ENCODE measurements at places on chromosomes 13 and 19.
A peak's percentile ranks its signal among the peaks of the same experiment; 100 is the strongest.

DNA sequence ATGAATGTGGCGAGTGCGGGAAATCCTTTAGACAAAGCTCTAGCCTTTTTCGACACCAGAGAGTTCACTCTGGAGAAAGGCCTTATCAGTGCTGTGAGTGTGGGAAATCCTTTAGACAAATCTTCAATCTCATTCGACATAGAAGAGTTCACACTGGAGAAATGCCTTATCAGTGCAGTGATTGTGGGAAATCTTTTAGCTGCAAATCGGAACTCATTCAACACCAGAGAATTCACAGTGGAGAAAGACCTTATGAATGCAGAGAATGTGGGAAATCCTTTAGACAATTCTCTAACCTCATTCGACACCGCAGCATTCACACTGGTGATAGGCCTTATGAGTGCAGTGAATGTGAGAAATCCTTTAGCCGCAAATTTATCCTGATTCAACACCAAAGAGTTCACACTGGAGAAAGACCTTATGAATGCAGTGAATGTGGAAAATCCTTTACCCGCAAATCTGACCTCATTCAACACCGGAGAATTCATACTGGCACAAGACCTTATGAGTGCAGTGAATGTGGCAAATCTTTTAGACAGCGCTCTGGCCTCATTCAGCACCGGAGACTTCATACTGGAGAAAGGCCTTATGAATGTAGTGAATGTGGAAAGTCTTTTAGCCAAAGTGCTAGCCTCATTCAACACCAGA, 5.7 kb downstream of the ZNF551 start:
- DNase-seq = no peak

- DNase-seq = no peak
Observed at GRCh38 chr13:85729296-85729695, 69.9 kb downstream of the SLITRK6 start.

DNA sequence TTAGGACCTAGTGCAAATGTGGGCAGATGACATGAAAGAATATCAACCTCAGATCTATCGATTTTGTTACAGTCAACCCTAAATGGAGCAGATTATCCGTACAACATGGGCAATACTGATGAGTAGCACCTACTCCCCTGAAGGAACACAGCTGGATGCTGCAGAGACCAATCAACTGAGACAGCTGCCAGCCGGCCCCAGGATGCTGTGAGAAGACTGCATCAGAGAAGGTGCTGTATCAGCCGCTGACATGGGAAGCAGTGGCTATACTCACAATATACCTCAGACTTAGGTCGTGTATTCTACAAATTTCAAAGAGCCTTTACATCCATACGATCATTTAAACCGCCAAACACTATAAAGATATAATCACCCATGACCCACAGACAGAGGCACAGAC, 95.9 kb upstream of the FNDC3A start:
- no peak for DNase-seq

GRCh38 chr13:51547425-51548176, 36.7 kb upstream of the WDFY2 start:
- DNase-seq = no peak

DNA sequence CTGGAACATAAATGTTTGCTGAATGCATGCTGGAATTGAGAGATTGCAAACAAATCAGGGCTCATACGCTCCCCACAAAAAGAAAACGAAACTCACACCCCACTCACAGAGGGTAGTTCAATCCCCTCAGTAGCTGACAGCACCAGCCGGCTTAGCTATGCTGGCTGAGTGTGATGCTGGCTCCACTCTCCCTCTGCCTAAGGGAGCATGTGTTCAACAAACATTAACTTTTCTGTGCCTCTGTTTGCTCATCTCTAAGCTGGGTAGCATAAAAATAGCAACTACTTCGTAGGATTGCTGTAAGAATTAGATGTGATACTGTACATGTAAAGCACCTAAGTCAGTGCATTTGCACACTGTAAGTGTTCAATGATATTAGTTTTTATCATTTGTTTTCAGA, 282.6 kb downstream of the FOXO1 start:
- no peak for DNase-seq

GRCh38 chr19:46713781-46714443, 3.0 kb downstream of the PRKD2 start:
- peak; percentile 84 for DNase-seq

DNA sequence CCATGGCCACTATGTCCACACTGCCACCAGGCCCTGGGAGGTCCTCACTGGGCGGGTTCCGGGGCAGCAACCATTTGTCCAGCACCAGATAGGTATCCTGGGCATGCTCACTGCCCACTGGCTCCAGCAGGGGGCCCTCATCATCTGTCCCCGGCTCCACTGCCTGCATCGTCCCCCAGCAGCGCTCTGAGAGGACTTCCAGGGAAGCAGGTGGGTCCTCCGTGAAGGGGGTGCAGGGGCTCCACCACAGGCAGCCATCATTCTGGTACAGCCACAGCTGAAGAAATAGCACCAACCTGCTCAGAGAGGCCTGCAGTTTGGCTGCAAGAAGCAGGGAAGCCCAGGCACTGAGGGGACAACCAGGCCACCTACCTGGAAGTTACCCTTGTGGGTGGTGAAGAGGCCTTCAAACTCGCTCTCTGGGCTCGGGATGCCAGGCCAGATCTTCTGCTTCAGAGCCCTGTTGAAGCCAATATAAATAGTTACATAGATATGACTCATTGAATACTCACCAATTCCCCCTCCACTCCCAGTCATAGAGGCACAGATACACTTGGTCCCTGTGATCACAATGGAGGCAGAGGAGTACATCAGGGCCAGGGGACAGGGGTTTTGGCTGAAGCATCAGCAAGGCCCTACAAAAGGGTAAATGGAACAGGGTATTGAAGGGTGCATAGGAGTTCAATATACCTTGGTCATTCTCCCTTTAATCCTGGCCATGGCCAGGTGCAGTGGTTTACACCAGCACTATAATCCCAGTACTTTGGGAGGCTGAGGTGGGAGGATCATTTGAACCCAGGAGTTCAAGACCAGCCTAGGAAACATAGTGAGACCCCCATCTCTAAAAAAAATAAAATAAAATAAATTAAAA, 4.1 kb downstream of the SWSAP1 start:
- no peak for DNase-seq

GRCh38 chr19:10718205-10719196, 622 bp downstream of the DNM2 start:
- DNase-seq = peak; percentile 7

DNA sequence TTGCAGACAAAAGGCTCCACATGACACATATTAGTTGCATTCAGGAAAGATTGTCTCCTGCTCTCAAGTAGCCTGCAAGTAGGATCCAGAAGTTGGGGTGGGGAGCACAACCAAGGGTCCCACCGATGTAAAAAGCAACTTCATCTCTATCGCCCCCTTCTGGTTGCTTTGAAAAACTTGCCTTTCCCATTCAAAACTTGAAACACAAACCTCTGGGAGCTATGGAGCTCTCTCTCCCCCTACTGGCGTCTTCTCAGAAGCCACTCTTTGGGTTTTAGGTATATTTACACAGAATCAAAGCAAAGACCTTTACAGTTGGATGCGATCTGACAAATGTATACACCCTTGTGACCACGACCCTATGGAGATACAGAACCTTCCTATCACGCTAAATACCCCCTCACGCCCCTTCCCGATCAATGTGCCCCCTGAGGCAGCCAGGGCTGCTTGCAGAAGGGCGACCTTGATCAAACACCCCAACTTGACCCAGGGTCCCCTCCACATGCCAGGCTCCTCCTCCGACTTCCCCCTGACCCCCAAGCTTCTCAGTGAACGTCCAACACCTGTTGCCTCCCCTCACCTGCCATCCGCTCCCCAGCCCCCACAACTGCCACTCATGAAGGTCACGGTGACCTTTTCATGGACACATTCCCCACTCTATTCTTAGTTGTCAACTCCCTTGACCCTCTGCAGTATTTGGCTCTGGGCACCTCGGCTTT, 10.1 kb downstream of the NOSIP start:
- DNase-seq = peak; percentile 29

DNA sequence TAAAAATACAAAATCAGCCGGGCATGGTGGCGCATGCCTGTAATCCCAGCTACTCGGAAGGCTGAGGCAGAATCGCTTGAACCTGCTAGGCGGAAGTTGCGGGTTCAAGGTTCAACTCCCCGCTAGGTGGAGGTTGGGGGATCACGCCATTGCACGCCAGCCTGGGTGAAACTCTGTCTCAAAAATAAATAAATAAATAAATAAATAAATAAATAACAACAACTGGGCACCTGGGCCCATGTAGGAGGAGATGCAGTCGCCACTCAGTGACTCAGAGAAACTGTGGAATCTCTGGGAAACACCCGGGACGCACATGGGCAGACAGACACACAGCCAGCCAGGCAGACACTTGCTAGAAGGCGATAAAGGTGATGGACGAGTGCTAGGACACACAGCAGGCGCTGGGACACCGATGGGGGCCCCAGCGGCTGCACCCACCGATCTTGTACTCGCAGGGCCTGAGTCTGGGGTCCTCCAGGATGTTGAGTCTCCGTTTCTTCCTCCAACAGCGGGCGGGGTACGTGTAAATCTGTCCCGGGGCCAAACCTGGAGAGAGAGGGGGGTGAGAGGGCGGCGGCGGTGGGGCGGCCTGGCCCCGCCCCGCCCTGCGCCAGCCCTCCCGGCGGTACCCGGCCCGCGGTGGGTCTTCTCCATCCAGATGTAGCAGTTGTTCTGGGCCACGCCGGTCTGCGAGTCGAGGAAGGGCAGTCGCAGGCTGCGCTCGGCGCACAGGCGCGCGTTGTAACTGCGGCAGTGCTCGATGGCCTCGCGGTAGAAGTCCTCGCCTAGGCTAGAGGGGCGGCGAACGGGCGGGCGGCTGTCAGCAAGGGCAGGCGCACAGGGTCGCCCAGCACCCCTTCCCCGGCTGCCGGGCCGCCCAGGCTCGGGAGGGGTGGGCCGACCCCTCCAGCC, 1.8 kb downstream of the DPF1 start:
- no peak for DNase-seq

- no peak for DNase-seq
Observed at GRCh38 chr13:101935828-101936227, 466.0 kb downstream of the FGF14 start.

- DNase-seq = no peak
Observed at GRCh38 chr13:59476366-59476765, 687.4 kb downstream of the DIAPH3 start.

- no peak for DNase-seq
Observed at GRCh38 chr13:97786510-97786909, 167.0 kb upstream of the IPO5 start.

GRCh38 chr13:112444416-112445399, 68.6 kb downstream of the SPACA7 start:
- DNase-seq = no peak

GRCh38 chr13:108621462-108621861, 7.9 kb upstream of the MYO16 start:
- no peak for DNase-seq

- no peak for DNase-seq
Observed at GRCh38 chr13:113123226-113124201, 915 bp downstream of the F10 start.

DNA sequence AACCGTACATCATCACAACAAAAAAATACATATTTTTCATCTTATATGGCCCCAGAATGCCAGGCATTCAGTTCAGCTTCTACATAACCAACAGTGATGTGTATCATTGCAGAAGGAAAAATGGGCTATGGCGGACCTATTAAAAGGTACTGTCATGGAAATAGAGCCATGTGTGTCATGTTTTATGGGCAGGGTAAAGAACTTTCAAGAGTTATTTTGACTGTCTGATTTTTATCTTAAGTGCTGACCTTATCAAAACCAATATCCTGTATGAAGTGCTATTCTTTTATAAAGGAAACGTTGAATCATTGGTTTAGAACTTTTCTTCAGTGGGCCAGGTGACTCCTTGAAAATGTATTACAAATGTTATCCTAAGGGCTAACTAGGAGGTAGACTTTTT, 9.9 kb downstream of the ZNF507 start:
- no peak for DNase-seq

- no peak for DNase-seq
Observed at GRCh38 chr13:21445759-21446158, 13.3 kb downstream of the ZDHHC20 start.

- no peak for DNase-seq
Observed at GRCh38 chr13:106917024-106917571, 349.2 kb upstream of the ARGLU1 start.

DNA sequence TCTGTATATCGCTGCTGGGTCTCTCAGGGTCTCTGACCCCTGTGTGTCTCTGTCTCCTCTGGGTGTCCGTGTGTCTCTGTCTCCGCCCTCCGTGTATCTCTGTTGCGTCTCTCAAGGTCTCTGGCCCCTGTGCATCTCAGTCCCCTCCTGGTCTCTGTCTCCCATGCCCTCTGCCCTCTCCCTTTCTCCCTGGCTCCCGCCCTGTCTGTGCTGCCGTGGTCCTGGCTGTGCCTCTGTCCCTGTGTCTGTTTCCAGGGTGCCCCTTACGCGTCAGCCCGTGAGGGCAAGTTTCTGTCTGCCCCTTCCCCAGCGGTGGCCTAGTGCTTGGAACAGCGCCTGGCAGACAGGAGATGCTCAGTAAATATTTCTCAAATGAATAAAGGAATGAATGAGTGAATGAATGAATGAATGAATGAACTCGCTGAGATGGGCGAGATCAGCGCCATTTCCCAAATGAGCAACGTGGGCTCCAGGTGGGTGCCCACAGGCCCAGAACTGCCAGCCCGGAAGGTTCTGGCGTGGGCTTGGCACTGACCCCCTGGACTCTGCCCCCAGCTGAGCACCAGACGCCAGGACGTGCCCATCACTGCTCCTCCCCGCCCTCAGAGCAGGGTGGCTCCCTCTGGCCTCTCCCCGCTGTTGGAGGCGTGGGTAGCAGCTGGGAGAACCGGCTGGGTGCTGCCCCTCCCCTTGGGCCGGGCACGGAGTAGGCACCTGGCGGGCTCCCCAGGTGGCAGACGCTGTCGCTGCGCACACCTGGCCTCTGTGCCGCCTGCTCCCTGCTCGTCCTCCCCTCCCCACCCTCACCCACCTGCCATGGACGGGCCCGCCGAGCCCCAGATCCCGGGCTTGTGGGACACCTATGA, at the start of gene SULT2B1:
Gene SULT2B1 (plus strand): TSS at position 736 of the 866 bp plus-strand sequence. CDS start 81 bp downstream, at position 817.
- DNase-seq = peak; percentile 56

DNA sequence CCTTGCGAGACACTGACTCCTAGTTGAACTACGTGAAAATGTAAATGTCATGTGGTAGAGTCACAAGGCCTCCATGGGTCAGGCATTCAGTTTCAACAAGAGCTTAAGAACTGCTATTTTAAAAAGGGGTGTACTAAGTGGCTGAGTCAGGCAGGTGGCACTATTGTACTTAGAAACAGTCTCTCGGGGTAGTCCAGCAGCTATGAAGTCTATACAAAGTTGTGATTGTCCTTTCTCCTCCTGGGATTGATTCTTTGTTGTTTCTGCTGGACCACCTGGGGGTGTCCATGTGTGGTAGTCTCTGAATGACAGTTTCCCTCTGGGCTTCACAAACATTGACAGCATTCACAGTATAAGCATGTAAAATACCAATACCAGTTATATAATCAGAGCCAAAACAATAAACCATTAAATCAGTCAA, 33.0 kb downstream of the UGGT2 start:
- DNase-seq = peak; percentile 15

All from DMS79 (cell line).